ENCODE measurements at places on chromosomes 11 and 22. TPM values are rescaled to one million over a fixed set of nuclear protein-coding genes. Genes with fewer than 3 reads are reported as not detected.

MB gene
- total RNA-seq: not detected

PLA2G3 gene
- not detected for total RNA-seq

MRGPRE gene
- 0.36 TPM for total RNA-seq

OR9G1 gene
- total RNA-seq: not detected

KCNE3 gene
- total RNA-seq: 1.9 TPM

LARGE1 gene
- 55.2 TPM for total RNA-seq

OR10D3 gene
- total RNA-seq: not detected
